Amygdala (tissue), 56 donors: ENCODE measurements at places on chromosomes 7 and 10.

- DNase-seq: no peak
Measured at GRCh38 chr10:4431114-4431863, 394.7 kb upstream of the AKR1E2 start.

- no peak for DNase-seq
Measured at GRCh38 chr10:131003455-131003854, 308.1 kb downstream of the TCERG1L start.

DNA sequence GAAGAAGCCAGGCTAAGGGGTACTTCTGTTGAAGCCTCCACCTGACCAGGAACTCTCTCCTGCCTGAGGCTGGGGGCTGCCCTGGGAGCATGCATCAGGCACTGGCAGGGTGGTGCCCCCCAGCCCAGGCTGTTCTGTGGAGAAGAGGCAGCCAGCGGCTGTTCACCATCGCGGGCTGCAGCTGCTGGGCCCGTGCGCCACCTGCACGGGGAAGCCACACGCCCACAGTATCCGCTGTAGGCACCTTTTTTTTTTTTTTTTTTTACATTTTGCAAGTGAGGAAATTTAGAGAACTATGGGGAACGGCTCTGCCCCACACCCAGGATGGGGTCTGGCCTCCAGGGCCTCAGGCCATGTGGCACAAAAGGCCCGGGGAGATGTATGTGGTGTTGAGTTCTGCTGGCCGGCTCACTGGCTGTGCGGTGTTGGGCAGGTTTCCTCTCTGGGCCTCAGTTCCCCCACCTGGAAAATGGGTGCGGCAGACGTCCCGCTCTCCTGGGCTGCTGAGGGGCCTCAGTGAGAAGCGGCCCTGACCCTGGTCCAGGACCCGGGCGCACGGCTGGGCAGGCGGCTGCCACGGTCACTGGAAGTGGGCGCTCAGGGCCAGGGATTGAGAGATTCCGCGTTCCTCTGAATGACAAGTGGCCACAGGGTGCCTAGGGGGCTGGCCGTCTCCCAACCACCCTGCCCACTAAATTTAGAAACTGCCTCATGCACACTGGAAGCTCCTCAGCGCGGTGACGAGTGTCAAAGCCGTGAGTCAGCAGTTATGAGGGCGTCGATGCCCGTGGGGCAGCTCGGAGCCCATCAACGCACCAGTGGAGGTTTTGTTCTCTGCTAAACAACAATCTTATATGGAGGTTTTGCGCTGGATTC, 8.8 kb upstream of the INTS1 start:
- DNase-seq: peak; percentile 47

- DNase-seq: no peak
Measured at GRCh38 chr7:99829524-99830160, 1.8 kb downstream of the CYP3A43 start.

GRCh38 chr10:119222537-119222936, 15.2 kb downstream of the GRK5 start:
- DNase-seq: no peak

DNA sequence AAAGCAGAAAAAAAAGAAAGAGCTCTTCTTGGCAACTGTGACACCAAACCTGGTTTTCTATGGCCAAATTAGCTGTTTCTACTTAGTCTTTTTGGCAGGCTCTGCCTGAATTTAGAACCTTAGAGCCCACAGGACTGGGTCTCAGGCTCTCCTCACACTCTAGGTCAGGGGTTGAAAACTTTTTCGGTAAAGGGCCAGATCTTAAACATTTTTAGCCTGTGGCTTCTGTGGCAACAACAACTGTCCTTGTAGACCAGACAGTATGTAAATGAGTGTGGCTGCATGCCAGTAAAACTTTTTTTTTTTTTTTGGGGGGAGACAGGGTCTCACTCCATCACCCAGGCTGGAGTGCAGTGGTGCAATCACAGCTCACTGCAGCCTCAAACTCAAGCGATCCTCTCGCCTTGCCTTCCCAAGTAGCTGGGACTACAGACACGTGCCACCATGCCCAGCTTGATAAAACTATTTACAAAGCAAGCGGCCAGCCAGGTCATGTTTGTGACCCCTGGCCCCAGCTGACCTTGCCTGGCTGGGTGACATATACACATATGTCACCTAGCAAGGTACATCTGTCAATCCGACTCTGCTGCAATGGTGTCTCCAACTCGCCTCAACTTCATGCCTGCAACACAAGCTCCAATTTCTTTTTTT, 17.4 kb downstream of the KPNA7 start:
- DNase-seq: no peak
